ENCODE measurements at places on chromosomes 5 and 9.

DNA sequence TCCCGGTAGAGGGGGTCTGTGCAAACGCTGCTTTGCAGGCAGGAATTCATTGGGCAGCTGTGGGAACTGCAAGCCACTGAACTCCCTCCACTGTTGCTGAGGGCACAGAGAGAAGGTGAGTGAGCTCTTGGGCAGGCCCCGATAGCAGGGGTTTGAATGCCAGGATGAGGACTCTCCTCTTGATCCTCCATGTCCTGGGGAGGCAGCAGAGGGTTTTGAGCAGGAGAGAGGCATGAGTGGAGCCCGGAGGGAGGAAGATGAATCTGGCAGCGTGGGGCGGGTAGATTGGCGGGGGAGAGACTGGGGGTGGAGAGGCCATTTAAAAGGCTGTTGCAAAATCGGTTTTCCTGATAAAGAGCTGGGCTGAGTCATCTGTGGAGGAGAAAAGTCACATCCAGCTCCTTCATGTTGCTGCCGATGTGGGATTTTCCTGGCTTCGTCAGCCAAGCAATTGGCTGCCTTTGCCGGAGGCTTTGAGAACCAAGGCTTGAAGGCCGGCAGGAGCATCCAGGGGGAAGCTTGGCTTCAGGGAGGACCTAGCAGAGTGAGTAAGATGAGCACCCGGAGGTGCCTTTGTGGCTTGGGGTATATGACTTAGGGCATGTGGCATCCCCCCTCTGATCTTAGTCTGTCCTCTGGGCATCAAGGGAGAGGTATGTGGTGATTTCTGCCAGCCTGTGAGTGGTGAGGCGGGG is at the start of gene SYNPO:
TSS of gene SYNPO (plus strand) at position 350 of the 695 bp plus-strand sequence. CDS start 7,616 bp downstream, outside the sequence.
- no peak for DNase-seq

GRCh38 chr5:142816531-142817430 is 46.6 kb downstream of the ARHGAP26 start:
- DNase-seq: no peak

DNA sequence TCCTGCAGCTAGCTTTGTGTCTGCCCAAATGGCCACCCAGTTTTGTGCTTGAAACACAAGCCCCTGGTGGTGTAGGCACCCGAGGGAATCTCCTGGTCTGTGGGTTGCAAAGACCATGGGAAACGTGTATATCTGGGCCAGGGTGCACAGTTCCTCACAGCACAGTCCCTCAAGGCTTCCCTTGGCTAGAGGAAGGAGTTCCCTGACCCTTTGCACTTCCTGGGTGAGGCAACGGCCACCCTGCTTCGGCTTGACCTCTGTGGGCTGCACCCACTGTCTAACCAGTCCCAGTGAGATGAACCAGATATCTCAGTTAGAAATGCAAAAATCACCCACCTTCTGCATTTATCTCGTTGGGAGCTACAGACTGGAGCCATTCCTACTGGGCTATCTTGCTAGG is 865.0 kb upstream of the ACO1 start:
- no peak for DNase-seq

- DNase-seq: no peak
These were observed 102.1 kb downstream of the C5orf15 start for GRCh38 chr5:133866160-133866902.

DNA sequence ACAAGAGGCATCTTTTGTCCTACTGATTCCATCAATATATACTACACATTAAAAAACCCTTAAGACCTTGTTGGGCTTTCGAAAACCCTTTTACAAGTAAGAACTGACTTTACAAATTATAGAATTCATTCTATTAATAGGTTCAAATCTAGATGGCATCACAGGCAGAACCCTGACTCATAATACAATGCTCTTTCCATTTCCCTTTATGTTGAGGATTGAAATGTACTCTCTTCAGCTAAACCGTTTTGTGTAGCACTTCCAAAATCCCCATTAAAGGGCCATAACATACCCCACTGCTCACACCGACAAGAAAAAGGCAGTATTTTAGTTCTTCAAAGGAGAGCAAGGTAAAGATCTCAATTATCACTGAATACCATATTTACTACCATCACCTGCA is 11.2 kb downstream of the CSNK1A1 start:
- no peak for DNase-seq

DNA sequence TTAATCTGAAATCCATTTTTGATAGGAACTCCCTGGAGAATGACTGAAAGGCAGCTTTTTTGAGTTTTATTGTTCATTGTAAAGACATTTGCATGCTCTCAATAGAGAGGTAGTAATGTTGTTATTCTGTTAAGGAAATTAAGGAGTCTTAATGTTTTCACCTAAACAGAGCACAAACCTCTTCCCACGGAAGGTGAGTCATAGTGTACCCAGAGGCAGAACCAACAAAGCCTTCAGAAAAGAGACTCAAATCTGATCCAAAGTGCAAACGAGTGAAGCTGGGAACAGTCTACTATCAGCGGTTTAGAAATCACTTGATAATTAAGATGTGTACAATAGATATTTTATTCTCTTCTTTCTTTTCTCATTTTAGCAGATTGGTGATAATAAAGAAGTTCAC is 470.5 kb downstream of the PLK2 start:
- DNase-seq: no peak

DNA sequence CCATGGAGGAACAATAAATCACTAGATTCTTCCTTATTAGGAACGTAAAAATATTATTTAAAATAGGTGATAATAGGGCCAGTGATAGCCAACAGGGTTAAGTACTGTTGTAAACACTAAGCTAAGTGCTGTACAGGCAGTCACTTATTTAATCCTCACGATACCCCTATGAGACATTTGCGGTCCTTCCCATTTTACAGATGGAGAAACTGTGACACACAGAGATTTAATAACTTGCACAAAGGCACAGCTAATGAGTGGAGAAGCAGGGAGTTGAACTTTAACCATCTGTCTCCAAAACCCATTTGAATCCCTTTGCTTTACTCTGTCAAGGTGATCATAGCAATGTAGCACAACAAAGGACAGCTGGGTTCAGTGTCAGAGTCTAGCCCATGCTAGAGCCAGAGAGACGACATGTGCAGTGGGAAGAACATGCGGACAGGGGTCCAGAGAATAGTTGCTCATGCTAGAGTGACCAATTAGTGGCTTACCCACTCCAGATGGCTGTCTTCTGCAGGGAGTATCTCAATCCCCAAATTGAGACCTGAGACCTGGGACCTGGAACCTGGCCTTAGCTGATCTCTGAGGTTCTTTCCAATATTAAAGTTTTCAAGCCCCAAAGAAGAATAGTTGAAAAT is 28.9 kb downstream of the STXBP1 start:
- no peak for DNase-seq

- DNase-seq: no peak
These were observed 255.2 kb downstream of the PDZD2 start for GRCh38 chr5:31894141-31894540.

DNA sequence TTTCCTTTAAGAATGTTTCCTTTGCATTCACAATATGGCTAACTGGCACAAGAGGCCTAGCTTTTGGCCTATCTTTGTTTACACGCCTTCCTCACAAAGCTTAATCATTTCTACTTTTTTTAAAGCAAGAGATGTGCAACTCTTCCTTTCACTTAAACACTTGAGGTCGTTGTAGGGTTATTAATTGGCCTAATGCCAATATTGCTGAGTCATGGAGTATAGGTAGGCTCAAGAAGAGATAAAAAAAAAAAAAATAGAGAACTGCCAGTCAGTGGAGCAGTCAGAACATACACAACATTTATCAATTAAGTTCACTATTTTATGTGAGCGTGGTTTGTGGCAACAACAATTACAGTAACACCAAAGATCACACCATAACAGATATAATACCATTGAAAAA is 5.9 kb downstream of the FKBP15 start:
- DNase-seq: no peak

- no peak for DNase-seq
These were observed 159.4 kb downstream of the MACROH2A1 start for GRCh38 chr5:135239453-135240282.

GRCh38 chr9:124264823-124265233 is 7.1 kb downstream of the NEK6 start:
- no peak for DNase-seq

DNA sequence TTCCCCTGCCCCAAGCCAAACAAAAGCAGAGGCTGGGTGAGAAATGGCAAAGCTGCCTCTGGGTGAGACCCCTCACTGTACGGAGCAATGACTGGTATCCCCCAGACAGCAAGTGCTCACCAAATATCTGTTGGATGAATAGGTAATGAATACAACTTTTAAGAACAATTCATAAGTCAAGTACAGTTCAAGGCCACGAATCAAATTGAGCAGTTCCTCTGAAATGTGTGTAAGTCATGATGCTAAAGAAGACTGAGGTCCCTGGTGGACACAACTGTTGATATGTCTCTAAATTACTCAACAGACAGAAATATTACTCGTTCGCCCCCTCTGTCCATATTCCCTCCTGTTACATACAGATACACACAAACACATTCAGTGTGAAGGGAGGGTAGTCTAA is 160.7 kb downstream of the GLIS3 start:
- DNase-seq: no peak

- no peak for DNase-seq
These were observed 3.0 kb downstream of the MTMR12 start for GRCh38 chr5:32309761-32310160.

DNA sequence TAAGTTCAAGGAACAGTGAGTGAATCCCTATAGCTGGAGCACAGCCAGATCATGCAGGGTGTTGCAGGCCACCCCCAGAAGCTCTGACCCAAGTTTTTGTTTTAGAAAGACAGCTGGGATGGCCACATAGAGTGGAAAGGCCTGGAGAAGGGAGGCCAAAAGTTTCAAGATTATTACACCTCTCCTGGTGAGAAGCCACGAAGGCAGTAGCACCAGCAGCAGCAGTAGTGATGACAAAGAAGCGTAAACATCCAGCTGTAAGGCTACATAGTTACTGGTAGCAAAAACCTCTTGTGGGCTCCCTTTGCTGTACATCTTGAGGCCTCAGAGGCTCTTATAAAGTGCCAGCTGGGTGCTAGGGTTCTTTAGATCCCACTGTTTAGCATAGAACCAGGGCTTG is 11.8 kb downstream of the ADAMTSL1 start:
- no peak for DNase-seq

GRCh38 chr5:128905568-128906110 is 59.6 kb upstream of the SLC27A6 start:
- peak; percentile 2 for DNase-seq

- DNase-seq: no peak
These were observed 6.5 kb downstream of the SLC35A4 start for GRCh38 chr5:140571105-140571504.

GRCh38 chr9:101840694-101841188 is 102.3 kb upstream of the GRIN3A start:
- no peak for DNase-seq

DNA sequence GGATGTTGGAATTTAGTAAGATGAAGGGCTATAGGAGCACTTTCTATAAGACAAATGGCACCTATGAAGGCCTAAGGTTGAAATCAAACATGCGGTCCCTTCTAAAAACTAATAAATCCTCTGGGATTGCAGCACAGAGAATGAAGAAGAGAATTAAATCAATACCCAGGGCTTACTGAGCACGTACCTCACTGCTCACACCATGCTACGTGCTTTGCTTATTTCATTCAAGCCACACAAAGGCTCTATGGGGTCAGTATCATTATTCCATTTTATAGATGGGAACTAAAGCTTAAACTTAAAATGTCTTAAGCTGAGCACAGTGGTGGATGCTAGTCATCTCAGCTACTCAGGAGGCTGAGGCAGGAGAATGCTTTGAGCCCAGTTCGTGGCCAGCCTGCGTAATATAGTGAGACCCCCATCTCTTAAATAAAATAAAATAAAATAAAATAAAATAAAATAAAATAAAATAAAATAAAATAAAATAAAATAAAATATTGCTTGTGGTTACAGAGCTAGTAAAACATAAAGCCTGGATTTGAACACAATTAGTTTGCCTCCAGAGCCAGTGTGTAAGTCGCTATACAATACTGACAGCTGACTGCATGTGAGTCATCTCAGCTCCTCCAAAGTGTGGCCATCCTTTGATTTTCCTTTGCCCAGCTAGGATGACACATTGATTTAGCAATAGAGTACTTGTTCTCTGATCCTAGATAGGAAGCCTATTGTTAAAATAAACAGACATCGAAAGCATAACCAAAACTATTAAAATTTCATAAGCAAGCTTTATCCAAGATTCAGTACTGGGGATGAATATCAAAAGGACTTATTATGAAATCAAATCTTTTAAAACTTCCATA is 20.9 kb upstream of the DPYSL3 start:
- no peak for DNase-seq

DNA sequence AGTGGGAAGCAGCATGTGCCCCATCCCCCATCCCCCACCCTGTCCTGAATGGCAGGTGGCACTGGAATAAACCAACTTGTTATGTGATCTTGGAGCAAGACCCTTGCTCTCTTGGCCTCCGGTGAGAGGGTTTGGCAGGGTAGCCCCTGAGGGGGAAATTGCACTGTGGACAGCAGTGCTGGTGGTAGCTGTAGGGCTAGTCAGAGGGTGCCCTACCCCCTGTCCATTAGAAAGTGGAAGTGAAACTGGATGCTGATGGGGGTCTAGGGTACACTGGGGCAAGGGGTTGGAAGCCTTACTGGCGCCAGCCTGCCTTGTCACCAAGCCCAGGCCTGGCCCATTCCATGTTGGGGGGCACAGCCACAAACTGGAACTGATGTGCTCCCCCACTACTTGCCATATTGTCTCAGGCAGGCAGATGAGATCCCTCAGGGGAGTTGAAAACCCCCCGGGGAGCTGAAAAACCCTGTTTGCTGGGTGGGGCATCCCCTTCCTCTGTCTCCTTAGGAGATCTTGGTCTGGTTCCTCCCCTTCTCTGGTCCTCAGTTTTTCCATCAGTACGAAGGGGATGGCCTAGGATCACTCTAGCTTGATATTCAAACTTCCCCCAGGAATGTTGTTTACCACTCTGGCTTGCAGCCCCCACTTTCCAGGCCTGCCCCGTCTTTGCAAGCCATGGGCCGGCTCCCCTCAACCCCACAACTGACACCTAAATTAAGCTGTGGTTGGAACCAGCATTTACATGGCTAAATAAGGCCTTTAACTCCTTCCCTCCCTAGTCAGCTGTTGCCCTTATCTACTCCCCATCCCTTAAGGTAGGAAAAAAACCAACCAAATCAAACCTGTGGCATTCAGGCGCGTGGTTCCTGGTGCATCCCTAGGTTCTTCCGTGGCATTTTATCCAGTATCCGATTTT is 14.4 kb upstream of the SYNPO start:
- DNase-seq: no peak

DNA sequence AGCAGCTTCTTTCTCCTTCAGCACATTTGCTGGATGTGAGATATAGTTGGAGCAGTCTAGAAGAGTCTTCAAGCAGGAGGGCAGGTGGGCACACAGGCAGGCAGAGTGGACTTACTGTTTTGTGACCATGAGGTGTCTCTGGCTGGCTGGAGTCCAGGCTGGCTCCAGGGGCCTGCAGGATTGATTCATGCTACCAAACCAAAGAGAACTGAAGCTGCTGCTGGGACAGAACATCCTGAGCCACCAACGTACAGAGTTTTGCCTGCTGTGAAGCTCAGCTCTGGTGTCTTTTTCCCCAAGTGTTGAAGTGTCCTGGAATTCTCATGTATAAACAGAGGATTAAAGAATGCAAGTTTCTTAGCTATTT is 45.7 kb downstream of the CYSTM1 start:
- DNase-seq: no peak
